Activated T-helper 1 cell treated with anti-CD3 and anti-CD28 coated beads, Interleukin-2, amount 50 U/mL, for 16 hours (primary cell): ENCODE measurements at places on chromosomes 7 and 10.

- no peak for DNase-seq
These were observed 25.6 kb downstream of the CACUL1 start for GRCh38 chr10:118729200-118729599.

GRCh38 chr7:95357623-95358022, 33.3 kb upstream of the PON1 start:
- no peak for DNase-seq

DNA sequence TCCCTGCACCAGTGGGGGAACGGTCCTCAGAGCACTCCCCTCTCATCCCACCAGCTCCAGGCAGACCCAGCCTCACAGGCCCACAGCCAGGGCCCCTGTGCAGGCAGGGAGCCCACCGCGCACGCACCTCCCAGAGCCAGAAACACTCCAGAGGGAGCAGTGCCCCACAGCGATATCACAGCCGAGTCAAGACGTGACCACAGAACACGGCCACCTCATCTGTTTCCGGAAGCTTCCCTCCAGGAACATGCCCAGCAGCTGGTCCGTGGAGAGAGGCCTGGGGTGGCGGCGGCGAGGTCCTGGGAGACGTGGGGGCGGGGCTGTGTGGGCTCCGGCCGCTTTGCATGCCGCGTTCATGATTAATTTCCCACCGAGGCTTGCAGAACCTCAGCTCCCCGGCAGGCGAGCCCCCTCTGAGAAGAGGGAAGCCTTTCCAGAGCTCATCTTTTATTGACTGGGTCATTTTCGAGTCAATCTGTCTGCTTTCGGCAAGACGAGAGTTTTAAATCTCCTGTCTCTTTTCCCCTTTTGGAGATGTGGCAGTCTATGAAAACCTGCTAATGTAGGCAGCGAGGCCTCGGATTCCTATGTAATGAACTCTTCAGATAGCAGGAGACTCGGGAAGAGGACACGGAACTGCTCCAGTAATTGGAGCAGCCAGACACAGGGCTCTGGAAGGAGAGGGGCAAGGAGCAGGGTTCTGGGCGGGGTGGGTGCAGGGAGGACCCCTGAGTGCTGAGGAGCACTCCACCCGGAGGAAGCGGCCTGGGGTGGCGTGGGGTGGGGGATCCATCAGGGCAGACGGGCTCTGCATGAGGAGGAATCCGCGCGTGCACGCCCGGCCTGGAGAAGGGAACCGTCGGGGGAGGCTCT, 242.8 kb downstream of the ELFN1 start:
- no peak for DNase-seq

- DNase-seq = no peak
These were observed 6.5 kb upstream of the DENND2A start for GRCh38 chr7:140646931-140647647.

DNA sequence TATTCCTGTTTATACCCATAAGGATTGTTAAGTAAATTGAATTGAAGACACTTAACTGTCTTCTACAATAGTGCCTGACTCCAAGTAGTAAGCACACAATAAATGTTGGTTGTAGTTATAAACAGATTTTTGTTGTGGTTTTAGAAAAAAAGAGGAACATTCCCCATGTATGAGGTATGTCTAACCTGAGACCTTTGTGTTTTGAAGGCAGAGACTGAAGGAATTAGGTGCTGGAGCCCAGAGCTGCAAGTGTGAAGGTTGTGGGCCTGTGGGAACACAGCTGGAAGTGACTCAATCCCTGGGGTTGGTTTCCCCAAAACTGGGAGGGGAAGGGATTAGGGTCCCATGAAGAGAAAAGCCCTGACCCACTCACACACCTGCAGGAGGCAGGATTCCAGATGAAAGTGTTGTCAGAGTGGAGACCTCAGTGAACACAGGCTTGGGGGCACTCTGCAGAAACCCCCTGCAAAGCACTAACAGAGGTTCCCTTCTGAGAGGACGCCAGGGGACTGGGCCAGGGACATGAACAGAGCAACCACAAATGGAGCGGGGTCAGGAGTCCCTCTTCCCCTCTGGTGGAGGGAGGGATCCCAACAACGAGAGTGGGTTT, 265.1 kb upstream of the KLF14 start:
- DNase-seq = no peak

DNA sequence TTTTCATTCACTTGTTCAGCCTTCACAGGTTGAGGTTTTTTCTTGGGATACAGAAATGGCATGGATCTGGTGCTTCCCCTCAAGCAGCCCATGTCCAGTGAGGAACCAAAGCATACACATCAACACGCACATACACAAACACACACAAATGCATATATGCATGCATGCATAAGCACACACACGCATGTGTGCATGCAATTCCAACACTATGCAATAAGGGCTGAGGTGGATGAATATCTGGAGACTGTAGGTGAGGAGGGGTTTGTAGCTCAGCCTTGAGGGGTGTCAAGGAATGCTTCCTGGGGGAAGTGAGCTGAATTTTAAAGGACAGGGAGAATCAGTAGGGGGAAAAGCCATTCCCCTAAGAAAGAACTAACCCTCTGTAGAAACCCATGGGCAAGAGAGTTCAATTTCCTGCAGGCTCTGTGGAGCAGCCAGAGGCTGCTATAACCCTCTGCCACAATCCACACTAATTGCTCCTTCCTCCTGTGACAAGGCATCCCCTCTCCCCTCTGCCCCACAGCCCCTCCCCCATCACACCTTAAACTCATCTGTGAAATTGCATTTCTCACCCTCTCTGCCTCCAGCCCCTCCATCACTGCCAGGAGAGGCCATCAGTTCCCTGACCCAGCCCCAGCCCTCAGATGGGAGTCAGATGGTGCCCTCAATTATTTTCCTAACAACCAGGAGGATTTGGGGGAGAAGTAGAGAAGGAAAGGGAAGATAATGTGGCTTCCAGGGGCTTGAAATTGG, 316.4 kb downstream of the RPS24 start:
- DNase-seq = no peak
